ENCODE measurements at places on chromosomes 16 and 17. TPM values are rescaled to one million over a fixed set of nuclear protein-coding genes. Genes with fewer than 3 reads are reported as not detected.

DNA sequence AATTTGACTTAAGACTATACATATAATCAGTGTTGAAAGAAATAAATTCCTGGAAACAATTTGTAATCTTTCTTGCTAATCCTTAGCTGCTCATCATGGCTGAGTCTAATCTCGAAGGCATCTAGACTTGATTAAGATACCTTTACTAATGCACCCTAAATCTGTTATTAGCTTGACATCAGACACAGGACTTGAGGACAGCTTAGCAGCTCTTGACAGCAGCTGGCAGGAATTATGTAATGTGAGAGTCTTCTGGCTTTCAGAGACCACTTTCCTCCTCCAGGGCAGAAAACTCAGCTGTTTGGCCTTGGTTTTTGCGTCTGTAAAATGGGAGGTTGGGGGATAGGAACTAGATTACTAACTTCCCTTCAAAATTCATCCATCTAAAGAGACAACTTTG is 7.1 kb upstream of the MPP2 start:
- no peak for DNase-seq

GRCh38 chr16:63050391-63050790 is 1014.2 kb upstream of the CDH8 start:
- no peak for DNase-seq

DNA sequence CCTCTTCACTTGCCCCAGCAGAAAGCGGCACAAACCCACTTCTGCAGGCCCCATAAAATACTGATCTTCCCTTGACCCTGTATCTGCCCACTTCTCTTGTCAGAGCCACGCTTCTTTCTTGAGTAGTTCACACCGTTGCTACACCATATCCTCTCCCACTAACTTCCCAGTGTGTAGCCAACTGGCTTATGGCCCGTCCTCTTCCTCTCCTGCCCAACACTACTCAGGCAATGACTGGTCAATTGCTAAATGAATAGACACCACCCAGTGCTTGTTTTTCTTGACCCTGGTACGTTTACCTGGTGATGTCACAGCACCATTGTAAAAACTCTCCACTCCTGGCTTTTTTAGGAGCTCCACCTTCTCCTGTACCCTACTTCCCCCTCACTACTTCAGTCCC is 86.9 kb downstream of the NDEL1 start:
- DNase-seq, result no peak

DNA sequence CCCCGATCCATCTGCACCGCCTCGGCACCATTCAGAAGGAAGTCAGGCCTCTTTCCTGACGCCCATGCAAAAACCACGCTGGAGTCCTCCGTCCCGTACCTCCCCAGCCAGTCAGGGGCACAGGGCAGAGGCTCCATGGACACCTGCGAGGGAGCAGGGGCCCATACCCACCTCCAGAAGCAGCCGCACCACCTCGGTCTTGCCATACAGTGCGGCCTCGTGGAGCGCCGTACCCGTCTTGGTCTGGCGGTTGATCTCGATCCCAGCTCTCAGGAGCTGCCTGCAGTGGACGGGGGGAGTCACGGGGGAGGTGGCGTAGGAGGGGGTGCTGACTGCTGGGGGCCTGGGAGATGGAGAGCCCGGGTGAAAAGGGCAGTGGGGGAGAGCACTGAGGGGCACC is 9.2 kb downstream of the CASKIN2 start:
- no peak for DNase-seq

GRCh38 chr16:15608398-15609285 is 34.3 kb downstream of the MARF1 start:
- DNase-seq, result no peak

- peak; percentile 42 for DNase-seq
These were observed 76.0 kb downstream of the VMP1 start for GRCh38 chr17:59783221-59784047.

DNA sequence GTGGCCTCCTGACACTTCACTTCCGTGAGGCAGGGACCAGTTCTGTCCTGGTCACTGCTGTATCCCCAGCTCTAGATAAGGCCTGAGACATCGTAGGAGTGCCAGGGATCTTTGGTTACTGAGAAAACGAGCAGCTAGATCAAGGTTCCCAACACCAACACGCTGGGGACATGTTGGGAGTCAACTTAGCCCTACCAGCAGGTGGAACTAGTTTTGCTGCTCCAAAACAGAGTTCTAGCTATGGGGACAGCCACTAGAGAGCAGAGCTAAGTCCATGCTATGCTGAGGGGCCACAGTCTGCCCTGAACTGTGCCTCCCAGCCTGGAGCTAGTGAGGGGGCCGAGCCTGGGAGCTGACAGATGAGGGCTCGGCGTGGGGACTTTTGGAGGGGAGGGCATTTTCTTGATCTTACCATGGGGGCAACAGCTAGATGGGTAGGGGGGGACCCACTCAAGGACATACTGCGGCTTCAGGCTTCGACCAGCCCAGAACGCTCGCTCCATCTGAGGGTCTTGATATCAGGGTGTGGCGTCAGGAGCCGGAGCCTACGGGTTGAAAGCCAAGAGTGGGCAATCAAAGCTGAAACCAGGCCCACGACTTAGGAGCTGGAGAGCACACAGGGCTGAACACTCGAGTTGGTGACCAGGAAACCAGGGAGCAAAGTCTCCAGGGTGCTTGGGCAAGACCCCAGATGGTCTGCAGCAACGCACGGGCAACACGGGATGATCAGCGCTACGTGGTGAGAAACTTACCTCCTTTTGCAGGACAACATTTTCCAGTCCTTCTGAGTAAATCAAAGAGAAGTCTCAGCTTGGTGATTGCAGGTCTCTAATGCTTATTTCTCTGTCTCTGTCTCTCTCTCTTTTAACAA is 13.4 kb downstream of the SNX20 start:
- no peak for DNase-seq

DNA sequence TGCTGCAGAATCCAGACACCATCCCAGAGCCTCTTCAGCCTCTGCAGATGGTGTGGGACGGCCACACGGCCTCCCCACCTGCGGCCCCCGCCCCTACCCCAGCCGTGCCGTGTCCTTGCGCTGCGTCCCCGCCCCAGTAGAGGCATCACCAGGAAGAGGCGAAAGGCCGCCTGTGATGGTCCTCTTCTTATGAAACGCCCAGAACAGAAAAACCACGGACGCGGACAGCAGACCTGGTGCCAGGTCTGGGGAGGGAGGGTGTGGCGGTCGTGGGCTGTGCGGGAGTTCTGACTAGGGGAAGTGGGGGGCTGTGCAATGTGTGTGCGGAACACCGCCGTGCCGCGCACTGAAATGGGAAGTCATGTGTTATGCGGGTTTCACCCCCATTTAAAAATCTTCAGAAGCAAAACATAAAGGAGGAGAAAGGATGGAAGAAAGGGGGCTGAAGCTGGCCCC is 25.5 kb downstream of the ACSF3 start:
- no peak for DNase-seq

DNA sequence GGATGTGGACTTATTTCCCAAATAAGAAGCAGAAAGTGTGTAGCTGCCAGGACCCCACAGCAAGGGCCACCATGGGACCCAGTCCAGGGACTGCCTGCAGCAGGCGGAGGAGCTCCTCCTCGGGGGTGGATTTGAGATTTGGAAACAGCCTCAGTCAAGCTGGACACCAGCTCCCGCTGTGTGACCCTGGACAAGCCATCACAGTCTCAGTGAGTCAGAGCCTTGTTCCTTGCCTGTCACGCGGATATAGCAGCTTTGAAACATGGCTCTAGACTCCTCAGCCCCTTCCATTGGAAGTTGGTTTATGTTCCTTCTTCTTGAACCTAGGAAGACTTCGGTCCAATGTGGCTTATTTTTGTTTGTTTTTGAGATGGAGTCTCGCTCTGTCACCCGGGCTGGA is 12.5 kb upstream of the DPEP1 start:
- DNase-seq, result no peak

- DNase-seq, result no peak
These were observed 246.5 kb downstream of the C16orf95 start for GRCh38 chr16:87070657-87071056.

GRCh38 chr16:1793578-1794220 is at the start of gene IGFALS:
IGFALS (minus strand) TSS chr16:1793705; CDS start chr16:1793652, 53 bp downstream.
- DNase-seq, result no peak

DNA sequence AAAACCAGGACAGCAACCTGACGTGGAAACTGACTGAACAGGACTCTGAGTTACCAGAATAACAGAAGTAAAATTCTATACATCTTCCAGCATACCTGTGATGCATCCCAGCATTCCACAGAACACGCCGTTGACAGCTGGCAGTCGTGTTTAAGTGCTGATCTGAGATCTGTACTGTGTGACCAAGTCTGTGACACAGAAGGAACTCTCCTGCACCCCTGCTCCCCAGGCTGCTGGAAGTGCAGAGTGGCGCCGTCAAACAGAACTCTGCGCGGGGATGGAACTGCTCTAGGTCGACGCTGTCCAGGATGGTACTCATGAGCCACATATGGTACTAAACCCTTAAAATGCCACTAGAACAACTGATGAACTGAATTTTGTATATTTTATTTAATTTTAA is 804 bp upstream of the ITGAE start:
- no peak for DNase-seq

GRCh38 chr17:30969989-30970830 is 629 bp upstream of the RNF135 start:
- DNase-seq, result peak; percentile 60

DNA sequence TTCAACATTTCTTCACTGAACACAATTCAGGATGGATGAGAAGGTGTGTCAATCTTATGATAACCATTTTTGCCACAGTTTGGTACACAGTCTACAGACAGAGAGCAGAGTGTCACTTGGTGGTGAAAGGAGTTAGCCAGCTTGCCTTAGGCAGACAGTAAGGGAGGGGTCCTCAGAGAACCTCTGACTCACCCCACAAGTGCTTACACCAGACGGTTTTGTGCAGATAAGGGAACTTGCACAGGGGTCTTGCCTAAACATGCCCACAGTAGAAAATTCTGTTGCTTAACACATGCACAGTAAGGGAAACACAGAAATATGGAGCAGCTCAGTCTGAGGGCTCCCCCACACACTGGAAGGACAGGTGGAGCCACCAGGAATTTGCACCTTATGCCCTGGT is 204.5 kb upstream of the CDH8 start:
- DNase-seq, result no peak

GRCh38 chr16:12613992-12614661 is 189.6 kb downstream of the CPPED1 start:
- no peak for DNase-seq

- no peak for DNase-seq
These were observed 8.2 kb upstream of the FOXJ1 start for GRCh38 chr17:76149214-76149613.

GRCh38 chr16:75260851-75261589 is 9.6 kb upstream of the BCAR1 start:
- no peak for DNase-seq

Gene POLR3E
- 54.2 TPM for total RNA-seq

Gene METRN
- total RNA-seq, result 493 TPM

Gene CLEC19A
- total RNA-seq, result not detected

Gene C1QTNF8
- 2.6 TPM for total RNA-seq

Gene DNAH17
- total RNA-seq, result not detected

Gene CCL1
- total RNA-seq, result not detected

Gene SEZ6L2
- 43.5 TPM for total RNA-seq

Gene CES5A
- total RNA-seq, result not detected

Data from G401 (cell line).